Upper lobe of right lung (tissue), 1 donor: ENCODE measurements at places on chromosomes 13 and 19.
A peak's percentile ranks its signal among the peaks of the same experiment; 100 is the strongest.

- DNase-seq = no peak
Observed at GRCh38 chr13:101673360-101674105, 221.1 kb downstream of the ITGBL1 start.

DNA sequence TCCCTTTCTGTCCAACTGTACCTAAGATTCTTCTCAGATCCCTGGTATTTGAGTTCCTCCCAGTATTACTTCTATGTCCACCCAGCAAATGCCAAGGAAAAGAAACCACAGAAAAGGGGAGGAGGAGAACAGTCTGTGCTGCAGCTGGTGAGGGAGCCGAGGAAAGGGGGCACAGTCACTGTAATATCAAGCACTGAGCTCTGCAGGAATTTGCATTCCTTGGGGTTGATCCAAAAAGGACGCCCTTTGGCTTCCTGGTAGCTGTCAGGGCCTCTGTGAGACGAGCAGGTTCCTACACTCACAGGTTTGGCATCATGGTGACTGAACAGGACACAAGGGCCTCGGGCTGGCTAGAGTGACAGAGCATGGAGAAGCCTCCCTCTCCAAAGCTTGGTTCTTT, 273.4 kb downstream of the NHLRC3 start:
- no peak for DNase-seq

DNA sequence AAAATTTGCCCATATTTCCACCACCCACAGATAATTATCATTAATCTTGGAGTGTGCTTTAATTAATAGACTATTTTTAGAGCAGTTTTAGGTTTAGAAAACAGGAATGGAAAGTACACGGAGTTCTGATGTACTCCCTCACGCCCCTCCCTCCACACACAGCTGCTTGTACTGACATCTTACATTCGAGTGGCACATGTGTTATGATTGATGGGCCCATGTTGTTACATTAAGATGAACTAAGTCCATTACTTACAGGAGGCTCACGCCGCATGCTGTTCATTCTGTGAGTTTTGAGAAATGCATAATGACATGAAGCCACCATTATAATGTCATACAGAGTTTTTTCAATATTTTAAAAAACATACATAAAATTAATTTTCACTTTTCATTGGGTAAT, 1.2 kb upstream of the SPATA13 start:
- no peak for DNase-seq

DNA sequence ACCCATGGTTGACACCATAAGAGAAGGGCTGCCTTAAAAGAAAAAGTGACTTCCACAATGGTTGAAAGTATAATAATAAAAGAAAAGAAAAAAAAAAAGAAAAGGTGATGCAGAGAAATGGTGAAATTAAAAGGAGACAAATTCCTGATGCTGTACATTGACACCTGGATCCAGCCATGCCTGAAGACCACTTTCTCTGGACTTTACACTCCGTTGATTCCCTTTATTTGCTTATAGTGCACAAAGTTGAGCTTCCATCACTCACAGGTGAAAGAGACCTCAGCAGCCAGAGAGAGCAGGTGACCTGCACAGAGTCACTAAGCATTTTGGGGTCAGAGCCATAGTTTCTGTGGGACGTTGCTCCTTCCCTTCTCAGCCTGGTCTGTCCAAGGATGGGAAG, 12.2 kb upstream of the OR10H5 start:
- no peak for DNase-seq

GRCh38 chr13:78054157-78054556, 135.5 kb upstream of the EDNRB start:
- DNase-seq = no peak

GRCh38 chr13:110506396-110506795, 55.1 kb downstream of the RAB20 start:
- DNase-seq = no peak

DNA sequence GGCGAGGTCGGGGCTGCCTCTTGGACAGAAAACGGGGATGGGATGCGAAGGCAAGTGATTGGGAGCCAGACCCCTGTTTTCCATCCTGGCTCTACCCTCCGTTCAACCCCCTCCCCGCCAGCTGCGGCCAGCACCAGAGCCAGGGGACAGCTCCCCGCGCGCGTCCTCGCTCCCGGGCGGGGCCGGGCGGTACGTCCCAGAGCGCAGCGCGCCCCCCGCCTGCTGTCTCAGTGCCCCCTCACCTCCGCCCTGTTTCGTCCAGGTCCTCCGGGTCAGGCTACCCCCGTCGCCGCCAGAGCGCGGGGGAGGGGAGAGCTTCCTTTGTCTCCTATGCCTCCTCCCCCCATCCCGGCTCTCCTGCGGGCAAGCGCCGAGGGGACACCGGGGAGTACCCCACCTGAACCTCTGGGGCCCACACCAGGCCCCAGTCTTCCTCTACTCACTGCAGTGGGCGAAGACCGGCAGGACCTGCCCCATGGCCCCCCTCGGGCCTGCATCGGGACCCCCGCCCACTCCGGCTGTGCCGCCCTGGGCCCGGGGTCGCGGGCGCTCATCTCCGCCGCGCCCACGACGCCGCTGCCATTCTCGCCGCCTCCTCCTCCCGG, 396 bp downstream of the RTN2 start:
- DNase-seq = peak; percentile 76

- no peak for DNase-seq
Observed at GRCh38 chr13:67258482-67258881, 28.3 kb upstream of the PCDH9 start.

GRCh38 chr13:106835477-106835876, 267.5 kb upstream of the ARGLU1 start:
- DNase-seq = no peak

- no peak for DNase-seq
Observed at GRCh38 chr13:22111152-22111783, 440.4 kb downstream of the FGF9 start.

- DNase-seq = no peak
Observed at GRCh38 chr13:38947054-38947453, 43.6 kb downstream of the STOML3 start.

DNA sequence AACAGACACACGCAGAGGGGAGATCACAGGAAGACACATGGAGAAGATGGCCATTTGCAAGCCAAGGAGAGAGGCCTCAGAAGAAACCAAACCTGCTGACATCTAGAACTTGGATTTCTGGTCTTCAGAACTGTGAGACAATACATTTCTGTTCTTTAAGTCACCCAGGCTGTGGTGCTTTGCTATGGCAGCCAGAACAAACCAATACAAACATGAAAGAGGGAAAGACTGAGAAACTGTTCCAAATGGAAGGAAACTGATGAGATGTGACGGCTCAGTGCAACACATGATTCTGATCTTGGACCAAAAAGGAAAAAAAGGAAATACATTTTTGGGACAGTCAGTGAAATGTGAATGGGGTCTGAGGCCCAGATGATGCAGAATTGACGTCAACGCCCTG, 30.2 kb upstream of the SACS start:
- no peak for DNase-seq

DNA sequence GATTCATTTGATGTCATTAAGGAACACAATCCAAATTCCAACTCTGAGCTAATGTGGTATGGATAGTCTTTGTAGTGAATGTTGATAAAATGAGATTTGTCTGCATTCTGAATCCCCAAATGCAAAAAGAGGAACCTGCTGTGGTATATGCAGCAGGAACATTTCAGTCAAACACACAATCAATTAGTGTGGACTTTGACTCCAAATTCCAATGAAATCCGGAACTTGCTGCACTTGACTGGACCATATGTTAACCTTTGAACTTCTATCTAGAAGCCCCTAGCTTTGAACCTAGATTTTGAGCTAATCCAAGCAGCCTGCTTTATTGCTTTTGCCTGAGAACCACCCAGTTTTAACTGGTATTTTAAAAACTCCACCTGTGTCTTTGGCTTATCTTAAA, 341.3 kb downstream of the SPRY2 start:
- no peak for DNase-seq

DNA sequence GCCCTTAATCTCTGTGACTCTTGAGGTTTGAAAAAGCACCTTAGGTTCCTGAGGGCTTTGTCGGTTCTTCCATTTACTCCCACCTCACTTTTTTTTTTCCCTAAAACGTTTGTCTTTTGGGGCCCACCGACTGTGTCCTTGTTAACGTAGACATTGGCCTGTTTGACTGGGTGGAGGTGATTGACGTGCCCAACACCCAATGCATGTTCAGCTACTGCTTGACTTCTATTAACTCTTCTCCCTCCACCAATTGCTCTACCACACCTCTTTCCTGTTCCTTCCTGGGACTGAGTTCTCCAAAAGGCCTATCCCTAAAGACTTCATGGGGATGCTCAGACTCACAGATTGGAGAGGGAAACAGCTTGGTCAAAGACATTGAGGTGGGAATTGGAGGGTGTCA, 17.3 kb downstream of the CKM start:
- no peak for DNase-seq

DNA sequence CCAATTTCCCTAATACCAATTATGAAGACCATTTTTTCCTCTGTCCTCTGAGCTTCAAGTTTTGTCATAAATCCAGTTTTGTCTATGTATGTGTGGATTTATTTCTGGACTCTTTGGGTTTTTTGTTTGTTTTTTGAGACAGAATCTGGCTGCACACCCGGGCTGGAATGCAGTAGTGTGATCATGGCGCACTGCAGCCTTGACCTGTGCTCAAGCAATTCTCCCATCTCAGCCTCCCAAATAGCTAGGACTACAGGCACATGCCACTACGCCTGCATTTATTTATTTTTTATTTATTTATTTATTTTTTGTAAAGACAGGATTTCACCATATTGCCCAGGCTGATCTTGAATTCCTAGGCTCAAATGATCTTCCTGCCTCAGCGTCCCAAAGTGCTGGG, 45.3 kb upstream of the GTF3A start:
- no peak for DNase-seq

DNA sequence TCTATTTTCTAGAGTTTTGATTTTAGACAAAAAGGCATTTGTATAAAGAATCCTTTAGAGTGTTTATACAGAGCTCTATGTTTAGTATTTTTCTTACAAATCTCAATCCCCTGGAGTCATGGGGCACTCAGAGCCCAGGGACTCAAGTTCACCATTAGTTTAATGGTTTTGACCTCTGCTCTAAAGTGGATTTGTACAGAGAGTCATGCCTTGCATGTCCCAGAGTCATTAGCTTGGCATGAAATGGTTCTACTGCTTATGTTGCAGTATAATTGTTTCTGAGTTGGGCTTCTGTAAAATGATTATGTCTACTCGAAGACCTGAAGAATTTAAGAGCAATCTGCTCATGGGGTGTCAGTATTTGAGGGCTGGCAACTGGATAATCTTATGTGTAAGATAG, 406.2 kb downstream of the DLEU7 start:
- no peak for DNase-seq
